ENCODE measurements at places on chromosomes 5 and 9.
A peak's percentile ranks its signal among the peaks of the same experiment; 100 is the strongest.

GRCh38 chr5:154858972-154859871 is 795 bp downstream of the CNOT8 start:
- DNase-seq, result peak; percentile 76

DNA sequence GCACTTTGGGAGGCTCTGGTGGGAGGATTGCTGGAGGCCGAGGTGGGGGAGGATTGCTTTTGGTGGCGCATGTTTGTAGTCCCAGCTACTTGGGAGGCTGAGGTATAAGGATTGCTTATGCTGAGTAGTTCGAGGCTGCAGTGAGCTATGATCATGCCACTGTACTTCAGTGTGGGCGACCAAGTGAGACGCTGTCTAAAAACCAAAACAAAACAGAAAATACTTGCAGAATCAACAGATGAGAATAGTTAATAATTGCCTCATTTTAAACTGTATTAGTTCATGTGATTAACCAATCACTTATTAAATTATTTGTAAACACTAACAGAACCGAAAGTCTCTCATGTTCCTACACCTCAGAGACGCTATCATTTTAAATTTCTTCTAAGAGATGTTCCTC is 118.1 kb downstream of the CCDC171 start:
- no peak for DNase-seq

- no peak for DNase-seq
These were observed 161.6 kb upstream of the PDE4D start for GRCh38 chr5:60055168-60055567.

GRCh38 chr9:111068383-111068730 is 30.1 kb upstream of the LPAR1 start:
- no peak for DNase-seq

- DNase-seq, result no peak
These were observed 367 bp downstream of the PCDHB4 start for GRCh38 chr5:141121985-141122384.

- no peak for DNase-seq
These were observed 85.9 kb upstream of the FSTL4 start for GRCh38 chr5:133698259-133698554.

- peak; percentile 70 for DNase-seq
These were observed 50.1 kb upstream of the SMAD5 start for GRCh38 chr5:136082390-136083193.

GRCh38 chr5:78215972-78216371 is 78.5 kb downstream of the AP3B1 start:
- DNase-seq, result no peak

Data from CD14-positive monocyte (primary cell).